ENCODE measurements at places on chromosomes 12 and 14. TPM values are rescaled to one million over a fixed set of nuclear protein-coding genes. Genes with fewer than 3 reads are reported as not detected.

The KLRC1 gene
- not detected for total RNA-seq

The PTGES3 gene
- total RNA-seq = 109 TPM

The SSTR1 gene
- 3.5 TPM for total RNA-seq

The TAS2R13 gene
- 2.4 TPM for total RNA-seq

The MIPOL1 gene
- 4.2 TPM for total RNA-seq

The GLIPR1L1 gene
- not detected for total RNA-seq

The CLMN gene
- total RNA-seq = 91.8 TPM

DNA sequence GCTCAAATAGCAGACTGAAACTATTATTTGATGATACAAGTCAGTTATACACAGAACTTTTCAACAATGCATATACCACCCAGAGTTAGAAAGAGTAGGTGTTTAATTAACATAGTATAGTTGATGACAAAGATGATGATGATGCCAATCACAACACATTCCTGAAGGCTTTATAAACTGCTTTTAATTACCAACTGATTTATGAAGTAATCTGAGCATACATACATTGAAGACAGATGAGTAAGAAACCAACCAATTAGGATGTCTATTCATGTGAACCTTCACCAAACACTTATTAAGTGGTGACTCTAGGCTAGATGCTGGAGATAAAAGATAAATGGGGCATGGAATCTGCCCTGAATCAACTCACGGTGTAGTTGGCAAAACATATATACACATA is 600.9 kb upstream of the FLRT2 start:
- DNase-seq = no peak
- H3K36me3 ChIP-seq = no peaks in the 10 kb centered on the region
- H3K4me1 ChIP-seq = no peaks in the 10 kb centered on the region
- no peak overlapping the region for H3K27ac ChIP-seq
- H3K27me3 ChIP-seq = no peaks in the 10 kb centered on the region

- DNase-seq = no peak
- H3K4me3 ChIP-seq = no peak overlapping the region
- H3K4me1 ChIP-seq = no peaks in the 10 kb centered on the region
- no peaks in the 10 kb centered on the region for H3K36me3 ChIP-seq
- no peak overlapping the region for H3K27ac ChIP-seq
Observed at GRCh38 chr14:57785058-57785457, 80.8 kb downstream of the SLC35F4 start.

DNA sequence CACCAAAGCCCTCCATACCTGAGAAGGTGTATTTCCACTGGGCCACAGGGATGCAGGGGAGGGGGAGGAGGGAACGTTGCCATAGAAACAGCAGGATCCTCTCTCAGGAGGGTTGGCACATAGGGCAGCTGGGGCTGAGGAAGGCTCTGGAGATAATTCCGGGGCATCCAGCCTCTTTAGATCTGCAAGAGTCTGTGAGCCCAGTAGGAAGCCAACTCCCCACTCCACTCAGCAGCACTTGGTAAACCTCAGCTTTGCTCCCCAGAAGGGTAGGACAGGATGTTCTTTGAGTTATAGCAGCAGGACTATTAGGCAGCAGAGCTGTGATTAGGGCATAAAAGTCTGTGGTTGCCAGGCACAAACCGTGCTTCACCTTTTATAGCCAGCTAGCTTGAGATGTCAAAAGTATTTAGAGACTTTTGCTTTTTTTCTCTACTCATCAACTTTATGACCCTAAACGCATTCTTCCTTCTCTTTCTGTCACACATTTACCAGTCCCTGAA is 7.8 kb upstream of the PLEKHG3 start:
- H3K4me3 ChIP-seq = no peak overlapping the region
- H3K27me3 ChIP-seq = no peaks in the 10 kb centered on the region
- no peaks in the 10 kb centered on the region for H3K4me1 ChIP-seq
- no peak for DNase-seq
- H3K36me3 ChIP-seq = no peaks in the 10 kb centered on the region
- H3K27ac ChIP-seq = no peak overlapping the region

DNA sequence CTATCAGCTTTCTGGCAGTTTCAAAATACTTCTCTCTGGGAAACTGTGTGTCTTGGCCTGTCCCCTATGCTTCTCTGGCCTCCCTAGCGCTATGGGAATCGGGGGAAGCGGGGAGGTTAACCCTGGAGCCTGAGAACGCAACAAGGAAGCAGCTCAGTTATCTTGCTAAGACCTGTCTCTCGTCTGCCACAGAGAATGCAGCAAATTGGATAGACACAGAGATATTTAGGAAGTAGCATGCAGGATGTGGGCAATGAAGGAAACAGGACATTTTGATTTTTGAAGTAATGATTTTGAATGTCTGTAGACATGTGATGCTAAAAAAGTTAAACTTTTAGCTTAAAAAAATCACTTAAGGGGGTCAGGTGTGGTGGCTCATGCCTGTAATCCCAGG is 6.6 kb upstream of the CALCOCO1 start:
- no peak overlapping the region for H3K27ac ChIP-seq
- H3K4me1 ChIP-seq = no peaks in the 10 kb centered on the region
- no peaks in the 10 kb centered on the region for H3K27me3 ChIP-seq

DNA sequence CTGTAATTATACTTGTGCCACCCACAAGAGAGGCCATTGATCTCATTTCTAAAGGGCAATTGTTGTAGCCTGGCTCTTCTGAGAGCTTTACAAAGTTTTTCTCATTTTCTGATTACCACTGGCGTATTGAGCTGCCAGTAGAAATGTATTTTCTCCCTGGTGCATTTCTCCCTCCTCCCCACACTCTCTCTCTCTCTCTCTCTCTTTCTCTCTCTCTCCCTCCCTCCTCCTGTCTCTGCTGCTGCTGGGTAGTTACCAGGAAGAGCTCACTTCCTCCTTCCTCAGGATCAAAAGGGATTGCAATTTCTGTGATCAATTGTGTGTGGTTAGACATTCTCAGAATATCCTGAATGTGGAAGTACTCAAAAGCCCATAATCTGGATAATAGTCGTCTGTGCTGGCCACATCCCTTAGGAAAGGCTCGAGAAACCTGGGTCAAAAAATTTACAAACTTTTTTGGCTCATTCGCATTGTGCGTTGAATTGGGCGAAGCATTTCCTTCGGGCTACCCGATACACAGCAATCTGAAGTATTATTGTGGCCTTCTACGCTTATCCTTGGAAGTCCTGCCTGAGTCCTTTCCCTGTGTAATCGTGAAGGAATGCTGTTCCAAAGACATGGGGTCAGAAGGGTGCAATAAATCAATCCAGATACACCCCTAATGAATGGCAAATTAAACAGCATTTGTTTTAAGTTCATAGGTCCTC is 254.8 kb downstream of the MSRB3 start:
- no peak overlapping the region for H3K4me3 ChIP-seq
- no peaks in the 10 kb centered on the region for H3K27me3 ChIP-seq
- H3K36me3 ChIP-seq = no peaks in the 10 kb centered on the region
- DNase-seq = no peak
- H3K27ac ChIP-seq = no peak overlapping the region

DNA sequence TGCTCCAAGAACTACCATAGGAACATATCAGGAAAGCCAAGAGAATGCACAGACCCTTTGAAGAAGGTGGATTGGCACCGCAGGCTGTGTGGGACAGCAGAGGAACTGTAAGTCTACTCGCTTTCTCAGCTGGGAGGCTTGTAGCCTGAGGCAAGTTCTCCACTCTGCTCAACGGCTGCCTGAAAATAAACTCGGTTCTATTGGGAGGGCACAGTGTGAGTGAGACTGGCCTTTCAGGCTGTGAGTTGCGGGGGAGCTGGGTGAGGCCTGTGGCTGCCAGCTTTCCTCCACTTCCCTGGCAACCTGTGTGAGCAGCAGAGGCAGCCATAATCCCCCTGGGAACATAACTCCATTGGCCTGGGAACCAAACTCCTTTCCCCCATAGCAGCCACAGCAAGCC is 132.1 kb downstream of the ANKS1B start:
- no peaks in the 10 kb centered on the region for H3K27me3 ChIP-seq
- H3K4me1 ChIP-seq = no peaks in the 10 kb centered on the region

DNA sequence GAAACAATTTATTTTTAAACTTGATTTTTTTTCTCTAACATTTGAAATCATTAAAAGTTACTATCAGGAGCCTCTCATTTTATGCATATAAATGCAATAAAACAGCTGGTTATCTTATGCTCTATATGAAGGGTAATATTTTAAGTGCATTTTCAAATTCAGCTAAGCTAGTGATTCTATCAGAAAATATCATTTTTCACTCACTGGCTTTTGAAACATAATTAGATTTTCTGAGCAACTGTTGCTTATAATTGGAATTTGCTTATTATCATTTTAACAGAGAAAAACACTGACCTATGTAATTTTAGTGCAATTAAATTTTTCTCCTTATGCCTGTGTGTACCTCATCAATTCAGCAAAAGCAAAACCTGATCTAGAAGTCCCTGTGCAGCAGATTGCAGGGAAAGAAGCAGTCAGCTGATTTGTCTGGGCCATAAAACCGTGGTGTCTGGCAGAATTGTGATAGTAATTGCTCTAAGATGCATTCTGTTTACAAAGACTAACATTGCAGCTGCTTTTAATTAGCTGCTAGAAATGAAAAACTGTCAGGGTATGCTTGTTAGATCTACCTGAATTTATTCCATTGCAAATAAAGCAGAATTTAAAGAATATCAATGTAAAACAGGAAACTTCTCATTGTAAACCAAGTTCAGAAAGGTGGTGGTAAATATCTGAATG is 75.0 kb downstream of the BICD1 start:
- H3K4me3 ChIP-seq = no peak overlapping the region
- H3K27me3 ChIP-seq = no peaks in the 10 kb centered on the region
- H3K4me1 ChIP-seq = no peaks in the 10 kb centered on the region
- no peak for DNase-seq
- no peak overlapping the region for H3K27ac ChIP-seq

DNA sequence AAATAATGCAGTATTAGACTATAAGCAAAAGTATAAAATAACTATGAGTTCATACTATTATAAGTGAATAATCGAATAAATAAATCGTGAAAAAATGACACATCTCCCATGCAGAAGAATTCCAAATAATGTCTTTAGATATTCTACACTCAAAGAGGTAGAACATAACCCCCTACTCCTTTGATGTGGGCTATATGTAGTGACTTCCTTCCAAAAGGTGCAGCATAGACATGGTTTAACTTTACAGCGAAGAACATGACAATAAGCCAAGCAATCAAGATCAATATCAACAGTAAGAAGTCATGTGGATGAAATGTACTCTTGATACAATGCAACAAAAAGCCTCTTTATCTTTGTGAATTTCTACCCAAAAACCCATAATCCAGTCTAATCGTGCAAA is 46.0 kb upstream of the HIF1A start:
- no peaks in the 10 kb centered on the region for H3K27me3 ChIP-seq
- no peak for DNase-seq
- H3K27ac ChIP-seq = no peak overlapping the region

DNA sequence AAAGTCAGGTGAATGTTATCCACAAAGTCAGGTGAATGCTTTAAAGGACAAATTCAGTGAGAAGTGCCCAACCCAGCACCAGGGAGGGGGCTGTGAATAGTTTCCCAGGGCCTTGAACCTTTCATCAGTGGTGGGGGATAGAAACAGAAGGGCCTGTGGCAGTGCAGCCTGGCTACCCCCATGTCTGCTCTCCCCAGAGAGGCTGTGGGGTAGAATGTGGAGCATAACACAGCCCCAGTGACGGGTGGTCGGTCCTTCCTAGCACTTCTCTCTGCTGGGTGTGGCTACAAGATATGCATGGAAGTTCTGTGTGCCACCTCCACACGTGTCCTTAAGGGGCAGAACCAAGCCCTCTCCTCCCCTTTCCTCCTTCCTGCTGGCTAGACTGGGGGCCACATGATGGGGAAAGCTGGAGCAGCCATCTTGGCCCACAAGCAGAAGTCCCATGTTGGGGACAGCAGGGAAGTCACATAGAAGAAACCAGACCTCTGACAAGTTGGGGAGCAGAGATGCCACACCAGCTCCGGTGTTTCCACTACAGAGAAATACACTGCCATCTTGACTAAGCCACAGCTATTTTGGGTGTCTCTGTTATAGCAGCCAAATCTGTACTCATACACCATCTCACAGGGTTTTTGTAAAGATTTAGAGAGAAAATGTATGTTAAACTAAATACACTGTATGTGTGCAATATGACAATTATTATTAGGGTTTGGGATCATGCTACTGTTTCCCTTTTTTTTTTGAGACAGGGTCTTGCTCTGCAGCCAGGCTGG is 17.0 kb downstream of the RITA1 start:
- no peak for DNase-seq
- H3K27ac ChIP-seq = no peak overlapping the region
- H3K4me1 ChIP-seq = no peaks in the 10 kb centered on the region
- no peak overlapping the region for H3K4me3 ChIP-seq
- no peaks in the 10 kb centered on the region for H3K27me3 ChIP-seq

GRCh38 chr12:88299567-88300101 is 157.5 kb downstream of the TMTC3 start:
- H3K4me1 ChIP-seq = no peaks in the 10 kb centered on the region
- no peaks in the 10 kb centered on the region for H3K27me3 ChIP-seq
- no peaks in the 10 kb centered on the region for H3K36me3 ChIP-seq
- no peak overlapping the region for H3K4me3 ChIP-seq
- H3K27ac ChIP-seq = no peak overlapping the region

Measured in right lobe of liver (tissue), 6 donors.